CD4-positive, CD25-positive, alpha-beta regulatory T cell (primary cell): ENCODE measurements at places on chromosomes 7 and 10. TPM values are rescaled to one million over a fixed set of nuclear protein-coding genes. Genes with fewer than 3 reads are reported as not detected.

DNA sequence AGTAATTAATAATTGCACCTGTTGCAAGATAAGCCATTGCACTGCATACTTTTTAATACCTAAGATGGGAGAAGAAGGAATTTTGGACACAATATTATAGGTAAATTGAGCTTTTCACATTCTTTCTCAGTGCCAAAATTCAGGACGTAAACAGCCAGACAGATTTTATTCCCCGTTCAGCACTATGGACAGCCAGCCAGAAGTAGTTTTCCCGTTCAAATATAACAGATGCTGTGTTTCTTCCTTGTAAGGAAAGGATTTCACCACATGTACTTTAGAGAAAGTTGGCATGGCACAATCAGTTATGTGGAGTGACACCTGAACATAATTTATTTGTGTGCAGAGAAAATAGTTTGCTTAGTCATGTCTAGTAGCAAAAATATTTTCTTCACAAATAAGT lies 34.8 kb downstream of the SEMA3E start:
- no peak for DNase-seq

BAMBI gene
- 0.20 TPM for polyA plus RNA-seq

GRCh38 chr10:67722113-67722512 lies 26.1 kb upstream of the CTNNA3 start:
- no peak for DNase-seq

DNA sequence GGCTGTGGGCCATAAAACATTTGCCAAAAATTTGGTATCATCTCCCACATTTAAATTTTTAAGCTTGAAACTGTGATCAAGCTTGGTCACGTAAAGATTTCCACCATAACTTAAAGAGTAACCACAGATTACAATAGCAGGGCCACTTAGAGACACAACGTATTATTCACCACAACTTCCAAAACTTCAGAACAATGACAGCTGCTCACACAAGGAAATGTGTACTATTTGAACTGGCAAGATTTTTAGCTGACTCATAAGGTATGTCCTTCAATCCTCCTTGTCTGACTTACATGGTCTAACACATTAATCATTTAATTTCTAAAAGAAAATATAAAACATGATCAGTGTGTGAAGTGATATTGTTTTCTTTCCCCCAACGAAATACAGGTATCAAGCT lies 234.5 kb downstream of the PARD3 start:
- DNase-seq = no peak

DNA sequence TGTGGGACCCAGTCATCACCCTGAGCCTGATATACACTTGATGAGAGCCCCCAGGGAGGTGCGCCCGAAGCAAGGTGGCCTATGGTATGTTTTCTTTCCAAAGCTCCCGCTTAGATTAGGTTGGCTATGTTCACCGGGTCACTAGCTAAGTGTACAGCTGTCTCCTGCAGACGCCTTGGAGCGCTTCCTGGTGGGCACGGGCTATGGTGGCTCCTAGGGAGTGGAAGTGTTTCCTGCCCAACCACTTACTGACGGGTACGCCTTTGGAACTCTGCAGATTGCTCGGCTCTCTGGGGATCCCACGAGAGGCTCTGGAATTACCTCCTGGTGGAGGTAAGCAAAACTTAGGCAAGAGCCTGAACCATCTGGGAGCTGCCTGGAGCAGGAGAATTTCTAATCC lies 83.6 kb upstream of the CXCL12 start:
- no peak for DNase-seq

CEP55 gene
- 4.6 TPM for polyA plus RNA-seq

- no peak for DNase-seq
Observed at GRCh38 chr10:79505829-79506228, 6.5 kb upstream of the EIF5AL1 start.

GRCh38 chr10:118966076-118966849 lies 63.3 kb upstream of the NANOS1 start:
- DNase-seq = no peak

- no peak for DNase-seq
Observed at GRCh38 chr10:80517416-80518142, 20.1 kb upstream of the SH2D4B start.

CTAGE8 gene
- polyA plus RNA-seq = 0.35 TPM

- no peak for DNase-seq
Observed at GRCh38 chr7:105799677-105800076, 76.7 kb downstream of the ATXN7L1 start.

GPR85 gene
- polyA plus RNA-seq = not detected

DNA sequence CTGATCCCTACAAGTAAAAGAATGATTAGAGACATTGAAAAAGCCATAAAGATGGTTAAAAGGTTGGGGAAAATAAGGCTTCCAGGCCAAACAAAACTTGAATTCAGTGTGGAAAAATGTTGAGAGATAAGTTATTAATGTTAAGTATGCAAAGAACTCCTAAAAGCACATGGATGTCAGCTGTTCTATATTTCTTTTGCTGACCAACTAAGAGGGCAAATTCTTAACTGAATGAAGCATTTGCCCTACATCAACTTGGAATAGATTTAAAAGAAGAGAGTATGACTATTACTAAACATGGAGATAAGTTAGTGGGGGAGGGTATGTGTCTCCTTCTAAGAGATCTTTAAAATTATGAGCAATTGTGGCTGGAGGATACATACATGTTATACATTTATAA lies 124.8 kb downstream of the KIAA1217 start:
- DNase-seq = no peak

VDAC2 gene
- polyA plus RNA-seq = 159 TPM

DNA sequence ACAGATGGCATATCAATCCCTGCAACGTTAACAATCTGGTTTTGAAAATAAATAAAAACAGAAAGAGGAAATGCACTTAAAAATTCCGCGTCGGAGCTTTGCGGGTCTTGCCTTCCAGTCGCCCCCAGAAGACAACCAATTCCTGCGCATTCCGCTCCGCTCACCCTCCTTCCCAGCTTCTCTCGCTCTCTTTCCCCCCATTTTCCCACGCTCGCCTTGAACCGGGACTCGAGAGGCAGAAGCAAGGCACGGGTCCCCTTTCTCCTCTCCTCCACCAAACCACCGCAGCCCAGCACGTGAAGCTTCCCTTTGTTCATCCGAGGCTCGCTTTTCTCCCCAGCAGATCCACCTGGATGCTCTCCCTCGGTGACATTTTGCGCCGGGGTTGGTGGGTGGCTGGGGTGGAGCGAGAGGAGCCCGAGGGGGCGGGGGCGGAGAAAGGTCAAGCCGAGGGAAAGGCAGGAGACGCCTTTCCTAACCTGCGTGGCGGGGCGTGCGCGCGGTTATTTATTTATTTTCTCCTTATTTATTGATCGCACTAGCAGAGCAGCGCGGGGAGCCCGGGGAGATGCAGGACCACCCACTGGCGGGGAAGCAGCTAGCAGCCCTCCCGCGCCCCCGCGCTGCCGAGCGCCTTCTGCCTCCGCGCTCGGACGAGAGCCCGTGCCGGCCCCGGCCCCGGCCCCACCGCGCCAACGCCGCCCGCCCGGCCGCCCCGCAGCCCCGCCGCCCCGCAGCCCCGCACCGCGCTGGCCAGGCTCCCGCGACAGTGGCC lies at the start of gene KCND2:
Gene KCND2 (plus strand): TSS at position 475 of the 775 bp plus-strand sequence.
- no peak for DNase-seq

SEC23IP gene
- 45.0 TPM for polyA plus RNA-seq

GRCh38 chr10:13905281-13905680 lies 318.5 kb downstream of the PRPF18 start:
- no peak for DNase-seq

ELFN1 gene
- polyA plus RNA-seq = not detected

DNA sequence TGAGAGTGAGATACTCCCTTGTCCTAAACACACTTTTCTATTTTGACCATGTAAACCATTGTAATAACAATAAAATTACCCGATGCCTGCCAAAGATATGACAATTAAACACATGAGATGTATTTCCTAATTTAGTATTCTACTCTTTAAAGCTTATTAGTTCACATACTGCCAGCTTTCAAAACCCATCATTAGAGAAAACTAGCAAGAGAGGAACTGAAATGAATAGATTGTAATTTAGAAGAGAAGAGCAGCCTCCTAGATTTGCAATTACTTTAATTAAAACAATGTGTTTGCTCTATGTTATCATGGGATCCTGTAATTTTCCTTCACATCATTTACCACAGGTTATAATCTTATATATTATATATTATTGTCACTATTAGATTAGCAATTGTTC lies 428.2 kb downstream of the THSD7A start:
- DNase-seq = no peak
